ENCODE measurements at places on chromosomes 11 and 22. TPM values are rescaled to one million over a fixed set of nuclear protein-coding genes. Genes with fewer than 3 reads are reported as not detected.

The INS gene
- not detected for total RNA-seq

The TUBA8 gene
- 0.52 TPM for total RNA-seq

The BBS1 gene
- 8.7 TPM for total RNA-seq

The KAT5 gene
- 44.8 TPM for total RNA-seq

The LINC01488 gene
- total RNA-seq, result not detected

Measured in A549 treated with DMSO at 1 μM for 4 hours (cell line).